IMR-90 (cell line): ENCODE measurements at places on chromosomes 7 and 10. TPM values are rescaled to one million over a fixed set of nuclear protein-coding genes. Genes with fewer than 3 reads are reported as not detected.

- no peak for DNase-seq
Observed at GRCh38 chr7:127177156-127177555, 75.6 kb downstream of the GRM8 start.

Gene WNT8B
- total RNA-seq: not detected in 2 replicates

Gene TWIST1
- 5.4 and 18.6 TPM in 2 replicates for total RNA-seq

GRCh38 chr10:72782649-72783330 lies 90.8 kb downstream of the MCU start:
- no peak for DNase-seq

DNA sequence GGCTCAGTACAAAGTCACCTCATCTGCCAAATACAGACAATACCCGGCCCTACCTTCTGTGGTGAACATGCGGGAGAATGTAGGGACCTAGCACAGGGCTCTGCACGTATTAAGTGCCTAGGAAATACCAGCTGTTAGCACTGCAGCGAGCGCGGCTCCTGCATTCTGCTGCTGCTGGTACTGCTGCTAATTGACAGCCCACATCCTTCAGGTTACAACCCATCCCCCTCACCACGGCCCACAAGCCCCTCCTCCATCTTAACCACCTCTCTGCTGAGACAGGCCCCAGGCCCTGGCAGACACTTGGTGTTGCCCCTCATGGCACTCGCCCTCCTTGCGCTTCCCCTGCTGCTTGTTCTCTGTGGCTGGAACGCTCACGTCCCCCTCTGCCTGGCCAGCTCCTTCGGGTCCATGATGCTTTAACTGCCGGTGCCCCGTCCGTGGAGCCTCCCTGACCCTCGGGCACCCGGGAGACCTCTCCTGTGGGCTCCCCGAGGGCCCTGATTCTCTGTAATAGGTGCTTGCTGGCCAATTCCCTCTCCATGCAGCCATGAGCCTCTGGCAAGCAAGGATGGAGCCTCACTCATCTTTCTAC lies 53.3 kb upstream of the LOXL4 start:
- DNase-seq: no peak

- no peak for DNase-seq
Observed at GRCh38 chr10:33087152-33087551, 129.1 kb upstream of the ITGB1 start.

DNA sequence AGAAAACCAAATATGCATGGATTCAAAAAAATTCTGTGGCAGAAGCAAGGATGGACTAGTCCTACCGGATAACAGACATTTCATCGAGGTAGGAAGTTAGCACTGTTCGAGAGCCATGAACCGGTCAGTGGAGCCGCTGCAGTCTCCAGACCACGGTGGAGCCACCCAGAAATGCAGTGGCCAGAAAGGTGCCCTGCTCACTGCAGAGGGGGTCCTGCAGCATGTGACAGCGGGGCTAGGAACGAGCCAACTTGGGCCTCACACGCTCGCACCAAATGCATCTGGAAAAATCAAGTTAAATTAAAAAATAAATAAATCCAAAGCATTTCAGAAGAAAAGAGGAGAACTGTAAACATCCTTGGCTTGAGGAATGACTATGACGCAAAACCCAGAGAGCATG lies 13.1 kb upstream of the CFAP46 start:
- DNase-seq: no peak

Gene KCNH2
- 0.56 and 0.90 TPM in 2 replicates for total RNA-seq

Gene ADIRF
- 2.3 and 2.5 TPM in 2 replicates for total RNA-seq

Gene MUC12
- total RNA-seq: not detected in 2 replicates

GRCh38 chr7:45882465-45882810 lies 5.8 kb upstream of the IGFBP1 start:
- no peak for DNase-seq

Gene SPDYE11
- total RNA-seq: not detected in 2 replicates

DNA sequence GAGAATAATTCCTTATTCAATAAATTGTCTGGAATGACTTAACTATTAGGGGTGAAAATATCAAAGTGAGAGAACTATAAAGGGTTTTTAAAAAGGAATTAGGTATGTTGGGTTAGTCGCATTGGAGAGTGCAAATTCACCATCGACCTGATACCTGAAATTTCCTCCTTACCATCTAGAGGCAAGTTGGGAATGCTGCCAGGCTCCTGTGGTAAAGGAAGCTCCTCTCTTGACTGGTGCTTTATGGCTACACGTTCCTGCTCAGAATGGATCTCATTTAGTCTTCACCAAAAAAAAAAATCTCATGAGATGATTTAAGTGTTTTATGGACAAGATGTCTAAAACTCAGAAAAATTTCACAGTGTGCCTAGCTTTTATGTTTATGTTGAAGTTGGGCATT lies 129.8 kb downstream of the EGFR start:
- DNase-seq: no peak

Gene TEX47
- not detected in 2 replicates for total RNA-seq

DNA sequence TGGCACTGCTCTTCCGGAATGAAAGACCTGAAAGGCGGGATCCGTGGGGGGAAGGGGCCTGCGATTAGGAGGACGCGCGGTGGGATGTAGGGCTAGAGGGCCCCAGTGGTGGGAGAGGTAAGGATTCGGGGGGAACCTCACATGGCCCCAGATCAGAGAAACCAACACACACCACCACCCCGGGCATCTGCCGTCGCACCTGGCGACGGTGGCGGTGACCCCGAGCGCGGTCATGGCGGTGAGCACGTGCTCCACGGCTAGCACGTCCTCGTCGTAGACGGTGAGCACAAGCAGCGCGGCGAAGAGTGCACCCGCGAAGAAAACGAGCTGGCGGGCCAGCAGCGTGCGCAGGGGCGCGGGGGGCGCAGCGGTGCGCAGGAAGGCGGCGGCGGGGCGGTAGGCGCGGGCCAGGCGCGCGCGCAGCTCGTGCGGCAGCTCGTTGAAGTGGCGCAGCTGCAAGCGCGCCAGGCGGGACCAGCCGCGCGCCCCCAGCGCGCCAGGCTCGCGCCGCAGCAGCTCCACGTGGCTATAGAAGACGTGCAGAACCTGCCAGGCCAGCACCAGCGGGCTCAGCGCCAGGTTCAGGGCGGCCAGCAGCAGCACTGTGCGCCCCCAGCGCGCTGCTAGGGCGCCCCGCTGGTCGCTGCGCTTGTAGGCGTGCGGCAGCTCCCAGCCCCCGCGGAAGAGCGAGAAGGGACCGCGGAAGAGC lies 5.7 kb downstream of the ATG9B start:
- DNase-seq: no peak

DNA sequence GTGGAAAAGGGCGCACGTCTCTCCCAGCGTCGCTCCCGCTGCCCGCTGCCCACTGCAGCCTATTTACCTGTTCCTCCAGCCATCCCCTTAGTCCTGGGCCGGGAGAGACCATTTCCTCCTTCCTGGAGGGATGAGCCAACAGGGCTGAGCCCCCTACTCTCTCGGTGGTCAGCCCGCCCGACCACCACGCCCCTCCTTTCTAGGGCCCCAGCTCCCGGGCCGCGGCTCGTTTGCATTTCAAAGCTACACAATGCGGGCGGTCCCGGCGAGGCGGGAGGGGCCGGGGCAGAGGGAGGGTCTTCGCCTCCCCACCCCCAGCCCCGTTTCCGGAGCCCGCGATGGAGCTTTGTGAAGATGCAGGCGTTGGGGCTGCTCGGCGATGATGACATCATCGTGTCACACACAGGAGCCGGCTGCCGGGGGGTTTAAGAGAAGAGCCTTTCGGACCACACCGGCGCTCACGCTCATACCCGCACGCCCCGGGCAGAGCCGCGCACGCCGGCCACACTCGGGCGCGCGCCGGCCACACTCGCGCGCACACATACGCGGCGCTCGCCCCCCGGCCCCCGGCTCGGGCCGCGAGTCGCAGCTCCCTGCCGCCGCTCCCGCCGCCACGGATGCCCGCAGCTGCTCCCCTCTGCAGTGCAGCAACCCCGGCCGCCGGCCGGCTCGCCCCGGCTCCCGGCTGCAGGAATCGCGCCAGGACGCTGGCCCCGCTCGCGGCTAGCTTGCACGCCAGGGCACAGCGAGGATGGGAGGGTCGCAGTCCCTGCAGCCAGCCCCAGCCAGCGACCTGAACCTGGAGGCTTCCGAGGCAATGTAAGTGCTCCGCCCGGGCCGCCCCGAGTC lies 107.7 kb upstream of the BTBD16 start:
- DNase-seq: peak; percentile 52

GRCh38 chr10:132669208-132669861 lies 116.6 kb downstream of the NKX6-2 start:
- DNase-seq: no peak

Gene TLX1
- total RNA-seq: not detected in 2 replicates

DNA sequence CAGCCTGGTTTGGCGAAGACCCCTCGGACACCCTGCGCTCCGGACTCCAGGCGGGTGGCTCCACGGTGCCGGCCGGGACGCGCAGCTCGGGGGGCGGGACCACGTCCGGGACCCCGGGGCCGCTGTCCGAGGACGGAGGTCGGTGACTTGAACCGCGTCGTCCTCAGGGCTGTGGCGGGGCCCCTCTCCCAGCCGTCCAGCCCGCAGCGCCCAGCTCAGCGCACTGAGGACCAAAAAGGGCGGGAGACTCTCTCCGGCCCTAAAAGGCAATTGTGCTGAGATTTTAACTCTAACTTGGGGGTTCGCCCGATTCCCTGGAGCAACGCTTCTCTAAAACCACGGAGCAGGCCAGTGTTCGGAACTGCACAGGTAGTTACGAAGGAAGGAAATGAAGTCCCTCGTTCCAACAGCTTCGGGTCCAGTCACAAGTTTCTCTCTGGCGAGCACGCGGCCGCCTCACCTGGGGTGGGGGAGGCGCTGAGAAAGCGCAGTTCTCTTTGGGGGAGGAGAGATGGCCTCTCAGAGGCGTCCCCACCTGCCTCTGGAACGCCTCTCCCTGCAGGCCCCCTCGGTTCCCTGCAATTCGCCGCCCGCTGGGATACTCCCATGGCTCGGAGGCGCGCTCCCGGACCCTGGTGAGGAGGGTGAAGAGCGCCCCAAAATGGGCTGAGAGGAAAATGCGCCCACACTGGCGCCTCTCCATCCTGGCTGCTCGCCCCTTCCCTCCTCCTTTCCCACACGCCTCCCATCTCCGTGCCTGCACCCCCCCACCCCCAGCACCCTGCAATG lies 352.7 kb downstream of the DNAJB6 start:
- no peak for DNase-seq

GRCh38 chr10:101889256-101890210 lies 45.9 kb upstream of the KCNIP2 start:
- peak; percentile 78 for DNase-seq

DNA sequence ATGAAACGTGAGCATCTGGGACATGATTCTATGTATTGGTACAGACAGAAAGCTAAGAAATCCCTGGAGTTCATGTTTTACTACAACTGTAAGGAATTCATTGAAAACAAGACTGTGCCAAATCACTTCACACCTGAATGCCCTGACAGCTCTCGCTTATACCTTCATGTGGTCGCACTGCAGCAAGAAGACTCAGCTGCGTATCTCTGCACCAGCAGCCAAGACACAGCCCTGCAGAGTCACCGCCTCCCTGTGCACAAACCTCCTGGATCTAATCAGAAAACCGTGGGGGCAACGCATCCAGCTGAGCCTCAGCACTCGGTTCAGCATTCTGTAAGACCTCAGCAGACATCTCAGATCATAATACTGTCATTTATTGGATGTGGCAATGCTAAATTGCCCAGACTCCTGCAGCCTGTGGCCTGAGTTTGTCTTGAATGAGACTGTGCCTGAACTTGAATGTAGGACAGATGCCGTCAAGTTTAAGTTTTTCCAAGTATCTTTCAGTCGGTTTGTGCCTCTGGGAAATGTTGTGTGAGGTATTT lies 41.5 kb upstream of the PRSS58 start:
- no peak for DNase-seq

- no peak for DNase-seq
Observed at GRCh38 chr7:138625849-138626230, 75.3 kb downstream of the SVOPL start.

DNA sequence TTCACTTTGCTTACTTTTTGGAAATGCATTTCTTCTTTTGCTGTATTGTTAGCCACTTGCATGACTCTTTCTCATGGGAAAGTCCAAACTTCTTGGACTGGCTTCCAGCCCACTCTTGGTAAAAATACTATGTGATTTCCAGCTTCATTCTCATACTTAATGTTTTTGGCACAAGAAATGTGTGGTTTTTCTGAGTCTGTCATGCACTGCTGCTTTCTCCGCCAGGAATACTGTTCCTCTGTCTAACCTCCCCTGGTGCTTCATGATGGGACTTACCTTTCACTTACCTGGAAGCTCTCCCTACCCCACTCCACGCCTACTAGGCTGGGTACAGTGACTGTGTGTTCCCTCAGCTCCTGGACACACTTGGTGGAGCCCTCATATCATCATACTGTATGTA lies 18.7 kb downstream of the MGAM2 start:
- DNase-seq: no peak

- no peak for DNase-seq
Observed at GRCh38 chr10:30773501-30773900, 143.9 kb upstream of the LYZL2 start.
